ENCODE measurements at places on chromosomes 16 and 17. TPM values are rescaled to one million over a fixed set of nuclear protein-coding genes. Genes with fewer than 3 reads are reported as not detected.

GRCh38 chr17:37530420-37530819 lies 40.7 kb downstream of the DUSP14 start:
- H3K27ac ChIP-seq: no peak overlapping the region
- H3K36me3 ChIP-seq: peaks cover 57% of the 10 kb centered on the region
- no peak for DNase-seq

DNA sequence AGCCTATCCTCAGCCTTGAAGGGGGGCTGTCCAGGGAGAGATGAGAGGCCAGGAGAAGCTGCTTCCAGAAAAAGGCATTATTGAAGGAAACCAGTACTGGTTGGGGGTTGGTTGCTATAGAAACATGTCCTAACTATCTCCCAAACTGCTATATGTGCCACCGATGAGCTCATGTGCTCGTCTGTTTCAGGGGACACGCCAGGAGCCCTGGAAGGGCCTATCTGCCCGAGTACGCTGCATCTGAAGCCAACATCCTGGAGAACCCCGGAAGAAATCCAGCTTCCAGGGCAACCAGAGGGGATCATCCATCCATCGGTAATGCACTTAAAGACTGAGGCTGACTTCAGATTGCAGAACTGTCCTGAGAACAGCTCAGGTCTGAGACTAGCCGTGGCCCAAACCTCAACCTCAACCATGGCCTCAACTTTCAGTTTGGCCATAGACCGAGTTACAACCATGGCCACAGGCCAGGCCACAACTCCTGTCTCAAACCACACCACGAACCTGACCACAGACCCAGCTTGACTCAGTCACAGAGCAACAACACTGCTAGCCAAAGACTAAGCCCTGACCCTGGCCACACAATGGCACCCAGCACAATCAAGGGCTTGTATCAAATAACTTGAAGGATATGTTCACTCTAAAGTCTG lies 10.2 kb downstream of the PITPNM3 start:
- H3K36me3 ChIP-seq: no peaks in the 10 kb centered on the region
- no peak overlapping the region for H3K4me3 ChIP-seq
- no peaks in the 10 kb centered on the region for H3K27me3 ChIP-seq
- no peak overlapping the region for H3K27ac ChIP-seq

- H3K36me3 ChIP-seq: no peaks in the 10 kb centered on the region
- H3K4me3 ChIP-seq: peak overlapping the region; percentile 98
- peak overlapping the region; percentile 94 for H3K27ac ChIP-seq
- no peaks in the 10 kb centered on the region for H3K27me3 ChIP-seq
These were observed 938 bp downstream of the NCOR1 start for GRCh38 chr17:16214190-16215001.

- no peak overlapping the region for H3K4me3 ChIP-seq
- H3K36me3 ChIP-seq: no peaks in the 10 kb centered on the region
- H3K27ac ChIP-seq: peak overlapping the region; percentile 88
These were observed 41.0 kb upstream of the SREBF1 start for GRCh38 chr17:17877529-17878358.

DNA sequence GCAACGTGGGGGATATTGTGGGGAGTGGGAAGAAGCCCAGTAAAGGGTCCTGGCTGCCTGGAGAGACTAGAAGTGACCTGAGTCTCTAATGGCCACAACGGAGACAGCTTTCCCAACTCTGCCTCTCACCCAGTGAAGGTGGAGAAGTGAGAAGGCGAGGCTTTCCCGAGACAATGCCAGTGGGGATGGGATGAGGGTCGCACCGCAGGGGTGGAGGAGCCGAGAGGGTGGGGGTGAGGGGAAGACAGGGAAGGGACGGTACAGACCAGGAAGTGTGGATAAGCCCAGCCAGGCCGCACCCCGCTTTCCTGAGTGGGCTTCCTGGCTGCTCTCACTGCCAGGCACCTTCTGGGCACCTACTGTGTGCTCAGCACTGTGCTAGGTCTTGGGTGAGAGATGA lies 7.5 kb upstream of the SPPL2C start:
- H3K36me3 ChIP-seq: no peaks in the 10 kb centered on the region
- H3K27me3 ChIP-seq: no peaks in the 10 kb centered on the region
- no peak overlapping the region for H3K4me3 ChIP-seq
- no peaks in the 10 kb centered on the region for H3K4me1 ChIP-seq

- no peak overlapping the region for H3K4me3 ChIP-seq
- no peak for DNase-seq
- no peaks in the 10 kb centered on the region for H3K36me3 ChIP-seq
- H3K27me3 ChIP-seq: no peaks in the 10 kb centered on the region
These were observed 244.1 kb downstream of the CCDC182 start for GRCh38 chr17:57501016-57501415.

- no peaks in the 10 kb centered on the region for H3K36me3 ChIP-seq
- H3K4me1 ChIP-seq: no peaks in the 10 kb centered on the region
- no peak for DNase-seq
- no peaks in the 10 kb centered on the region for H3K27me3 ChIP-seq
These were observed 6.0 kb upstream of the AQP8 start for GRCh38 chr16:25210758-25211157.

DNA sequence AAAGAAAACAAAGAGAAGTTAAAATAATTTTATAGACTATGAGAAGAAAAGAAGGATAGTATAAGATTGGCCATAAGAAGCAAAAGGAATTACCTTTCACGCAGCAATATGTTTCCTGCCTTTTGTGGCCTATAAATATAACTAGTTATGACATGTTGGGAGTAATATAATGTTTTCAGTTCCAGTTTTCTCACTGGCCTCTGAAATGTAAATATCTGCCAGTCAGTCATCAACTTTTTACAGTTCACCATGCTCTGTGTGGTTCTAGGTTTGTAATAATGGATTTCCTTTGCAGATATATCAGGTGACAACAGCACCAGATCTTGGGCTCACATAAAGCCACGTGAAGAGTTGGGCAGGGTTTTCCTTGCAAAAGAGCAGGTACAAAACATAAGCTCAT lies 94.3 kb downstream of the ABCA8 start:
- no peak overlapping the region for H3K27ac ChIP-seq
- H3K27me3 ChIP-seq: no peaks in the 10 kb centered on the region
- no peak for DNase-seq
- no peak overlapping the region for H3K4me3 ChIP-seq

GRCh38 chr17:33080091-33080490 lies 88.4 kb downstream of the SPACA3 start:
- no peak overlapping the region for H3K4me3 ChIP-seq
- DNase-seq: no peak
- no peak overlapping the region for H3K27ac ChIP-seq

DNA sequence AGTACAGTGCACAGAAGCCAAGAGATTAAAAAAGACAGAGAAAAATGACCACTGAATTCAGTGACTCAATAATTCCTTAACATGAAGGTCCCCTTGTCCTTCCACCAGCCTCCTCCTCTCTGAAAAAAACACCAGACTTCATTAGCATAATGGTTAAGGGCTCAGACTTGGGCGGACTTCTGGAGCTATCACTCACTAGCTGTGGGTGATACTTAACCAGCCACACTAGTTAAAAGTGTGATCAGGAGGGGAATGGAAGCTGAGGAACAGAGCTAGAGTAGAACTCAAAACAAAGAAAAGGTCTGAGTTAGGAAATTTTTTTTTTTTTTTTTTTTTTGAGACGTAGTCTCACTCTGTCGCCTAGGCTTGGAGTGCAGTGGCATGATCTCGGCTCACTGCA lies 23.2 kb downstream of the ZNF652 start:
- no peaks in the 10 kb centered on the region for H3K27me3 ChIP-seq
- DNase-seq: no peak
- H3K36me3 ChIP-seq: no peaks in the 10 kb centered on the region
- no peaks in the 10 kb centered on the region for H3K4me1 ChIP-seq

DNA sequence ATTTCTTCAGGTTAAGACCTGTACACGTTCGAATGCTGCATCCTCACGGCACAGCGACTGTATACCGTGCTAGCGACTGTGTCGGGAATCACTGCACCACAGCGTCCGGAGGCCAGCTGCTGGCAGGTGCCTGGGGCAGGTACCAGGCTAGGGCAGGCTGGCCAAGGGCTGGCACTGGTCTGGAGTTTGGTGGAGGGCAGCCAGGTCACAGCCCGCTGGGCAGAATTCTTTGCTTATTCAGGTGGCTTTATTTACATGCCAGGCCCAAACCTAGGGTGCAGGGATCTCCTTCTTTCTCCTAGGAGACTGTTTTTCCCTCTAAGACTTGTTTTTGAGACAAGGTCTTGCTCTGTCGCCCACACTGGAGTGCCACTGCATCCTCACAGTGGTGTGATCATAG lies 37.9 kb downstream of the COTL1 start:
- H3K27ac ChIP-seq: no peak overlapping the region
- no peak for DNase-seq
- H3K36me3 ChIP-seq: no peaks in the 10 kb centered on the region

- no peaks in the 10 kb centered on the region for H3K27me3 ChIP-seq
- DNase-seq: peak; percentile 42
- no peaks in the 10 kb centered on the region for H3K4me1 ChIP-seq
- H3K27ac ChIP-seq: no peak overlapping the region
- no peaks in the 10 kb centered on the region for H3K36me3 ChIP-seq
These were observed 7.7 kb downstream of the GIT1 start for GRCh38 chr17:29581583-29582253.

DNA sequence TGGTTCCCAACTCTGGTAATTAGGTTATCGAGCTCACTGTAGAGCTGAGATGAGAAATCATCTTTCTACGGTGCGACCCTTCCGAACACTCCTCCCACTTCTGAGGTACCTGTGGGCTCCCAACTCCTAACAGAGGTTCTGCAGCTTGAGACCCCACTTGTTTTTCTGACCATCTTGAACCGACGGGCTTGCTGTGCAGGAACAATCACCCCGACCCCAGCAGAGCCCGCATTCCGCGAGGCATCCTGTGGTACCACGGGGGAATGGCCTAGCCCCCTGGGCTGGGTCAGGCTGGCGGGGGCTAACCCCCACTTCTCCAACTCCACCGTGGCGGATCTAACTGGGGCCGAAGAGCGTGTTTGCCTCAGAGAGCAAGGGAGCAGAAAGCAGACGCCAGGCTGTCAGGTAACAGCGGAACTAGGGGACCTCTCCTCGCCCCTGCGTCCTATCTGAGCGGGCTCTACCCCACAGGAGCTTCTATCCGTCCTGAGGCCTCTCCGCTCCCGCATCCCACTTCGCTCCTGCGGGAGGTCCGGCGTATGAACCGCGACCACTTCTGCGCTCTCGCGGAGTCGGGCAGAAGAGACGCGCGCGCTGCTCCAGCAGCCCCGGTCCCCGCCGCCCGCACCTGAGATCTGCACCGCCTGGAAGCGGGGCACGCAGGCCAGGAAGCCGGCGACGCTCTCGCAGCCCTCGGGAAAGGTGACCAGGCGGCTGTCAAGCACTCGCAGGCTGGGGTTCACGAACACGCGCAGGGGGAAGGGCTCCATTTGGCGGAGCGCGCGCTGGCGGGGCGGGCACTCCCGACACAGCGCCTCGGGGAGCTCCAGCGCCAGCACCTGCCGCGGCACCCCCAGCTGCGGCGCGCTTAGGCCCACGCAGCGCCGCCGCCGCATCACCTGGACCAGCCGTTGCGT lies 761 bp downstream of the PDF start:
- peak; percentile 58 for DNase-seq
- no peaks in the 10 kb centered on the region for H3K27me3 ChIP-seq
- H3K27ac ChIP-seq: peak overlapping the region; percentile 60
- H3K4me1 ChIP-seq: peaks cover 44% of the 10 kb centered on the region
- H3K36me3 ChIP-seq: peaks cover 42% of the 10 kb centered on the region
- peak overlapping the region; percentile 99 for H3K4me3 ChIP-seq

GRCh38 chr17:65104541-65104940 lies 32.6 kb upstream of the RGS9 start:
- H3K36me3 ChIP-seq: no peaks in the 10 kb centered on the region
- H3K4me1 ChIP-seq: no peaks in the 10 kb centered on the region
- DNase-seq: no peak
- H3K27me3 ChIP-seq: no peaks in the 10 kb centered on the region
- no peak overlapping the region for H3K27ac ChIP-seq

DNA sequence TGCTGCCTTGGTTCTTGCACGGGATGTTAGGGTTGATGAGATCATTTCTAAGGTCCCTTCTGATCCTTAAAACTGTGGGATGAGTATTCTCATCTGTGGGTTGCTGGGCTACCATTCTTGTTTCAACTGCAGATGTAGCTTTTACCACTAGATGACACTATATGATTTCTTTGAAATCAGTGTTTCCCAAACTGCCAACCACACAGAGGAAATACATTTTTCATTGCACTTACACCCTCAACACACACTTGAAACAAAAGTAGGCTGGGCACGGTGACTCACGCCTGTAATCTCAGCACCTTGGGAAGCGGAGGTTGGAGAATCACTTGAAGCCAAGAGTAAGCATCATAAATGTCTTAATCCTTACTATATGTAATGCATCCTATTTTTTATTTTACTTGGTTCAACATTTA lies 15.3 kb downstream of the LCMT1 start:
- H3K4me3 ChIP-seq: no peak overlapping the region
- no peaks in the 10 kb centered on the region for H3K4me1 ChIP-seq
- peaks cover 4% of the 10 kb centered on the region for H3K36me3 ChIP-seq

DNA sequence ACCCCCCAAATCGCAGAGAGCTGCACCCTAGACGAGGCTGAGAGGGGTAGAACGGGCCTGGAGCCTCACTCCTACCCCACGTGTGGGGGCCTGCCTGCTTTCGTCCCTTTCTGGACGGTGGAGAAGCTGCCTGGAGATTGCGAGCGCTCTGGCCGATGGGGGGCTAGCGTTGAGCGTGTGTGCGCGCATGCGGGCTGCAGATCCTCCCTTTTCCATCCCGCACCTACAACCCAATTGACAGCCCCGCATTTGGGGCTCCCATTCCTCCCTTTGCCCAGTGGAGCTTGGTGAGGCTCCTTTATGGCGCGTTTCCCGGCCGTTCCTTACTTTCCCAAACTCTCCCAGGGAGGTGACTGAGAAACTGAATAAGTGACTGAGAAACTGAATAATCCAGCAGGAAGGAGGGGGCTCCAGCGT lies 907 bp upstream of the ESRP2 start:
- peak; percentile 42 for DNase-seq
- H3K4me3 ChIP-seq: peak overlapping the region; percentile 94
- no peaks in the 10 kb centered on the region for H3K4me1 ChIP-seq
- H3K27ac ChIP-seq: peak overlapping the region; percentile 88
- H3K36me3 ChIP-seq: peaks cover 20% of the 10 kb centered on the region

DNA sequence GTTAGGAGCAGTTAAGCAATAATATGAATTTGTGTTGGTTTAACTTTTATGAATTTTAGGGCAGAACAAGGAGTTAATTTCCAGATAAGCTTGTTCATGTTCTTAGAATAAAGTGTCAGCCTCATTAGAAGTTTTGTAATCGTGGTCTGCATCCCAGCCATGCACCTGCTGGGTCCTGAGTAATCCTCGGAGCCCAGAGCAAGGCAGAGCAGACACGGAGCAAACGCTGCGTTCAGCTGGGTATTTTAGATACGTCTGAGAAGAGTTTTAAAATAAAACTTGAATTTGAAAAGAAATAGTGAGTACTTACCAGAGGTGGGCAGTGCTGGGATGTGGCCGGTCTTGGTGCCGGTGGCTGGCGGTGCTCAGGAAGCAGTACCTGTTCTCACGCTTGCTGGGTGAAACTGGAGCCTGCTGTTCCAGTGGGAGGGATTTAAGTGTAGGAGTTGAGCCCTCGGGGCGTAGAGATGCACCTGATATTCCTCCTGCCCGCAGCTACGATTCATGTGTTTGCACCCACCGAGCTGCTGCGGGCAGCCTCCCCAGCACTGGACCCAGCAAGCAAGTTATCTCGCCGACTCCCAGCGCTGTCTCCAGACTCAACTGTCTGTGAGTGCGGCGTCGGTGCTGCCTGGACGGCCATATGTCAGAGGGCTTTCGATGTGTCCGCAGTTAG lies at the start of gene ZNF750:
TSS of gene ZNF750 (minus strand) at position 406 of the 676 bp plus-strand sequence. CDS start 7,568 bp downstream, outside the sequence.
- H3K4me3 ChIP-seq: no peak within 1 kb of the TSS
- no peaks in the 10 kb centered on the region for H3K27me3 ChIP-seq
- H3K27ac ChIP-seq: no peak within 1 kb of the TSS
- no peak for DNase-seq
- H3K4me1 ChIP-seq: peaks cover 20% of the 10 kb centered on the region
- no peaks in the 10 kb centered on the region for H3K36me3 ChIP-seq

KIF2B gene
- total RNA-seq: not detected

ADAD2 gene
- 1.0 TPM for total RNA-seq

MPV17L gene
- total RNA-seq: 17.6 TPM

MFSD6L gene
- total RNA-seq: not detected

KCNJ18 gene
- total RNA-seq: not detected

CDK5R1 gene
- total RNA-seq: 0.53 TPM
